ENCODE measurements at places on chromosomes 11 and 22.

DNA sequence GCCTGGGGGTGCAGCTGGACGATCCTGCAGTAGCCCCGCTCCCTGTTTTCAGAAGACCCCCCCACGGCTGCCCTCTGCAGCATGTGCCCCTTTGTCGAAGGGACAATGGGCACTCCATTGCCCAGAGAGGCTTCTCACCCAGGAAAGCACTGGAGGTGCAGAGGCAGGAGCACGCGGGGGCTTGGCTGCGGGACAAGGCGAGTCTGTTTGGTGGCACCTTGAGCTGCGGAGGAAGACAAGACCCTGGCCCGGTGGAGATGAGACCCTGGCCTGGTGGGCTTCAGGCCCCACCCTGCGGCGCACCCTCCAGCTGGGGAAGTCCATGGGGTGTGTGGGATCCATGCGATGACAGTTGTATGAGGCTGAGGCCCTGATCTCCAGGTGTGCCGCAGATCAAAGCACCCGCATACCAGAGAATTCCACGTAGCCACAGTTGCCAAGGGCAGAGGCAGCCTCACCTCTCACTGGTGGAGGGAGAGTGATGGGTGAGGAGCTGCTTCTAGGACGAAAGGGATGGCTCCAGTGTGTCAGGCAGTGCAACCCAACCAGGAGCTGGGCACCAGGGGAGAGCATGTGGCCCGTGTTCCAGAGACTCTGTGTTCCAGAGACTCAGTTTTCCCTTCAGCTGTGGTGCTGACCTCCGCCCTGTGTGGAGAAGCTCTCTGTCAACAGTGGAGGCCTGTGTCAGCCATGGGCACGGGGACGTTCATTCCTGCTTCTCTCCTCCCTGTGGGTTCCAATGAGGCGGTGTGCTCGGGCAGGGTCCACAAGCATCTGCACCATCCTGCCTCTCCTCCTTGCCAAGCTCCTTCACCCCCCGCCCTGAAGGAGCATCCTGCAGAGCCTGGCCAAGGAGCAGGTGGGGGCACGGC, 10.0 kb downstream of the TBX1 start:
- no peak for DNase-seq

DNA sequence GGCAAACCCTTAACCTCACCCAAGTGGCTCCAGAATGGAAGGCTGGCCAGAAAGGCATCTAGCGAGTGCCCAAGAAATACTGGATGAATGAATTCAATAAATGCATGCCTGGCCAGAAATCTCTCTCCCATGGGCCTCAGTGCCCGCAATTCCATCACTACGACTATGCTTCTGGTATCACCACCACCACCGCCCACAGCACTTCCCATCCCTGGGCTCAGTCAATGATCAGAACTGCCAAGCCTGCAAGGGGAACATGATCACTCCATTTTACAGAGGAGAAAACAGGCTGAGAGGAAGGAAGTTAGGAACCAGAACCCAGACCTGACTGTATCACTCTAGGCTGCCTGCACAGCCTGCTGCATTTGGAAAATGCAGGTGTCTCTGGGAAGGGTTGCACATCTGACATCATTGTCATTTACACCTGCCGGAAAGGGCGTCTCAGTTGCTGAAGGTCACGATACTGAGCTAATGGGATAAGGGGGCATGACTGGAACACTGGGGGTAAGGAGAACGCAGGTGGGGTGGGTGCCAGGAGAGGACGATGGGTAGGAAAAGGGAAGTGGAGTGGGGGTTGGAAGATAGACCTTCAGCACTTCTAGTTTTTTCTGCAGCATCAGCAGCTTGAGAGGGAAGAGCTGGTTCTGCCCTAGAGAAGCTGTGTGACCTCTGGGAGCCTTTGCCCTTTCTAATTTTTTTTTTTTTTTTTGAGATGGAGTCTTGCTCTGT, 3.2 kb downstream of the GPR152 start:
- no peak for DNase-seq

DNA sequence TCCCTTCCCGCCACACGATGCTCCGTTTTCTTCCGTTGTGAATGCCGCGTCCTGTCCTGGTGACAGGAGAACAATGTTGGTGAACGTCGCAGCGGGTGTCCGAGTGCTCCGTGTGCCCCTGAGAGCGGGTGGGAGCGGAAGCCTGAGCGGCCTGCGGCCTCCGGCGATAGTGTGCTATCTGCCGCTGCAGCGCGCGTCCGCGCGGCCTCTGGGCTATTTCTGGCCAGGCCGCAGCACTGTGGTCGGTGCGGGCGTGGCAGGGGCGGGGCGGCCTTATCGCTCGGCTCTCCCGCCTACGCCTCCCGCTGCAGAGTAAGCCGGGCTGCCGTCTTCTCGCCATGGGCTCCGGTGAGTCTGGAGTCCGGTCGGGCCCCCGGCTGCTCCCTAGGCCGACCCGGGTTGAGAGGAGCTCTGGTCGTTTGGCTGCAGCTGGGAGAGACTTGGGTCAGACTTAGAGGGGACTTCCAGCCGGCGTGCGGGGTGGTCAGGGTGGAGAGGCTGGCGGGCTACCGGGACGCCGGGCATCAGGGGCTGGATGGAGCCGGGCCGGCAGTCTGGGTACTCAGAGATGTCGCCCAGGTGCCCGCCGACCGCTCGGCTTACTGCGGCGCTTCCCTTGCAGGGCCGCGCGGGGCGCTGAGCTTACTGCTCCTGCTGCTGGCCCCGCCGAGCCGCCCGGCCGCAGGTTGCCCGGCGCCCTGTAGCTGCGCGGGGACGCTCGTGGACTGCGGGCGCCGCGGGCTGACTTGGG, at the start of gene GP1BB:
GP1BB (plus strand) TSS at position 308 of the 751 bp plus-strand sequence; CDS start at position 339, 31 bp downstream.
- DNase-seq: no peak

DNA sequence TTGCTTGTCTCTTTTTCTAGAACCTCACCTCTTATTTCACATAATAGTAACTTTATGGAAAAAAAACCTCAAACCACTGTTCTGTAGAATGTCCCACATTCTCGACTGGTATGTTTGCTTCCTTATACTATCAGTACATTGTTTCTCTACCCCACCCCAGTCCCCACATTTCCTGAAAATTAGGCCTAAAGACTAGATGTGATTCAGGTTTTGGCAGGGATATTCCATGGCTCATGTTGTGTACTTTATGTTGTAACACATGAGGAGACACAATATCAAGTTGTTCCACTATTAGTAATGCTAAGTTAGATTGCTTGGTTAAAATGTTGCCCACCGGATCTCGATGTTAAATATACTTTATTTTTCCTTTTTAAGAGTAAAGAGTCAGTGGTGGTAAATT, 34.7 kb downstream of the DDIAS start:
- DNase-seq: no peak

- DNase-seq: no peak
These were observed 51.3 kb downstream of the KIRREL3 start for GRCh38 chr11:126949066-126949891.

DNA sequence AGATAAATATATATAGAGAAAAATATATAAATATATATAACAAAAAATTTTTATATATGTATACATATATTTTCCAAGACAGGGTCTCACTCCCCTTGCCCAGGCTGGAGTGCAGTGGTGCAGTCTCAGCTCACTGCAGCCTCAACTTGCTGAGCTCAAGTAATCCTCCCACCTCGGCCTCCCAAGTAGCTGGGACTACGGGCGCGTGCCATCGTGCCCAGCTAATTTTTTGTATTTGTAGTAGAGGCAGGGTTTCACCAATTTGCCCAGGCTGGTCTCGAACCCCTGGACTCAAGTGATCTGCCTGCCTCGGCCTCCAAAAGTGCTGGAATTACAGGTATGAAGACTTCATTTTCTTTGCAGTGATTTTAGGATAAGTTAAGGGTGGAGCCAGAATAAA, 38.9 kb upstream of the SEPTIN5 start:
- no peak for DNase-seq

GRCh38 chr11:122633219-122633829, 22.2 kb upstream of the UBASH3B start:
- DNase-seq: no peak

DNA sequence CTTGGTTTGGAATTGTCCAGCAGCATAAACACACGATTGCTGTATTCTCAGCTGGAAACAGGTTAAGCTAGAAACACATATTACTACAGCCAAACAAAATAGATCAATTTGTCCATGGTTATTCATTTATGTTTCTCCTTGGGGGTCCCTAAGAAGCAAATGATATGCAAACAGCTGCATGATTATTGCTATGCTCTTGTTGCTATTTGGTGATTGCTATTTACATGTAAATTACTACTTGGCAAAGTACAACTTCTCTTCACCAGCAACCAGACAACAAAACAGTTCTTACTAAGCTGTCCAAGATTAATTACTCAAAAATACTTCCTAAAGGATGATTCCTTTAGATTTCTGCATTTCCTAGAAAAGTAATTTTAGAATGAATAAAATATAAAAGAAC, 567.9 kb upstream of the ARHGAP42 start:
- no peak for DNase-seq

DNA sequence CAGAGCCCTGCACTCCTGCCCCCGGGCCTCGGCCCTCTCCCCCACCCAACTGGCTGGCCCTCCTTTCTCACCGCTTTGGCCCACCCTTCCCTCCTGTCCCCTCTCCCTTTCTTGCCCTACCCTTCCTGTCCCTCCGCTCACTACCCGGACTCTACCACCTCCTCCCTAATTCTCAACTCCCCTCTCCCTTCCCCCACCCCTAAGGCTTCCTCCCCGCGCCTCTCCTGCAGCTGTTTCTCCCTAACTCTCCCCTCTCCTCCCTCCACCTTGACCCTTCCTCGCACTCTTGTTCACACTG, 421 bp downstream of the SLC15A3 start:
- DNase-seq: no peak

DNA sequence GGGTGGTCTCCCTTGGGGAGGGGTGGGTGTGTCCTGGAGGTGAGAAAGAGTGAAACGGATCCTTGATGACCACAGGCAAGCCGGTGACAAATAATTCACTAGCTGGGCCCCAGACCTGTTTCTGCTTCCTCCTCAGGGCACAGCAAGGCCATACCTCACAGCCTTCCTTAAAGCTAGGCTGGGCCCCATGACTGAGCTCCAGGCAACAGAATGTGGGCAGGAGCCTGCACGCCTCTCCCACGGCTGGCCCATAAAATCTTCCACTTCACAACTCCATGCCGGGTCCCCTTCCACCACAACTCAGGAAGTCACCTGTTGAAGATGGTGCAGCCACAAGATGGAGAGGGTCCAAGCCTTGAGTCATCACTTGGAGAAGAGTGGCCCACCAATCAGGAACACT, 23.9 kb downstream of the SLC22A12 start:
- DNase-seq: no peak

DNA sequence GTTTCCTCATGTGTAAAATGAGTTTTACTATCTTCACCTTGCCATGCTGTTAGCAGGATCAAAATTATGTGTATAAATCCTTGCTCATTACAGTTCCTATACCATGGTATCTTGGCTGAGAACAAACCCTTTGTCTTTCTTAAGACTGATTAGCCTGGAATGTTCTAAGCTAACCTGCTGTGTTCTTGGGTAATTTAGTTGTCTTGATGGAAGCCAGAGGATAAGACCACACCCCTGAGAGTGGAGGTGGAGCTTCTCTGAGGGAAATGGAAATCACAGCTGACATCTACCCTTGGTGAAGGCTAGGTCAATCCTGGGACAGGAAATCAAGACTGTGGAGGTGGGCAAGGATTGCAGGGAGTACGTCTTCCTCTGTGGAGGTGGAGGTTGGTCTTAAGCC, 206.1 kb upstream of the ARHGAP20 start:
- DNase-seq: no peak

DNA sequence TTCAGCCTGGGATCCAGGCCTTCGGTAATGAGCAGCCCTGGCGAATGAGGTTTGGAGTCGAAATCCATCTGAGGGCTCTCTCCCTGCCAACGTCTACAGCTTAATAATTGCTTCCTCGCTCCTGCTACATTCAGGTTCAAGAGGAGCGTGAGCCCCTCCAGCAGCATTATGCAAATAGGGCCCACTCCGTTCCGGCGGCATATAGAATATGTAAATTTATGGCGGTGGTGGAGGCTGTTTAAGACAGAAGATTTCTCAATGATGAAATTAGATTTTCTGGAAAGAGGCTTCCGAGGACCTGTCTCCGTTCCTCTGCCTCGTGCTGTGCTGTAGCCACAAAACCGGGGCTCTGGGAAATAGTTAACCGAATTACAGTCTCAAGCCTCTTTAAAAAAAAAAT, 402.8 kb downstream of the MIAT start:
- no peak for DNase-seq

- DNase-seq: no peak
These were observed 18.0 kb downstream of the H19 start for GRCh38 chr11:1979607-1980006.

GRCh38 chr11:120994091-120994859, 29.6 kb upstream of the TBCEL start:
- DNase-seq: no peak

DNA sequence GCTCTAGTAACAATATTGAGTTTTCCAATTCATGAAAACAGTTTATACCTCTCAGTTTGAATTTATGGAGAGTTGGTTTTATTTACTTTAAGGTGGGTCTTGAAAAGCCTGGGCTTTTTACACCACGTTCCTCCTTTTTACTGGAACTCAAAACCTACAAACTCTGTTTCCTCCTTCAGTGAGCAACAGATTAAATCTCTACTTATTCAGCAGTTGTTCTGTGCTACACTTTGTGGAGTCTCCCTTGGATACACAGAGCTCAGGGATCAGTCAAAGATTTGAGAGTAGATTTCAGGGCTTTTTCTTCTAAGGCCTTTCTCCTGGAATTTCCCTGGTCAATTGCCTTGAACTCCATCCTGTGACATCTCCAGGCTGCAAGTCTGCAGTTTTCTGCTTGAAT, 3.5 kb downstream of the NXPE1 start:
- DNase-seq: no peak

DNA sequence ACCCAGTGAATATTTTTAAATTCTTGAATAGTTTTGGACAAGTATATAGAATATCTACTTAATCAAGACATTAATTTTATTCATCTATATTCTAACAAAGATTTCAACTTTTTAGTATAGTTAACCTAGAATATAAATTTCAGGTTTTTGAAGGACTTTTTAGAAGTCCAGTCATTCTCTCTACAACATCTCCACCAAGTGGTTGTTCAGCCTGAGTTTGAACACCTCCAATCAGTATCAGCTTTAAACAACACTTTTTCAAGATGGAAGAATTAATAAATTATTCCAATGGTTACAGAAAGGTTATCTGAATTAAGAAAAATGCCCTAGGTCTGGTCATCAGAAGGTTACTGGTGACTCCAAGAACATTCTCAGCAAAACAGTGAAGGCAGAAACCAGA, 31.8 kb downstream of the EIF3M start:
- no peak for DNase-seq

DNA sequence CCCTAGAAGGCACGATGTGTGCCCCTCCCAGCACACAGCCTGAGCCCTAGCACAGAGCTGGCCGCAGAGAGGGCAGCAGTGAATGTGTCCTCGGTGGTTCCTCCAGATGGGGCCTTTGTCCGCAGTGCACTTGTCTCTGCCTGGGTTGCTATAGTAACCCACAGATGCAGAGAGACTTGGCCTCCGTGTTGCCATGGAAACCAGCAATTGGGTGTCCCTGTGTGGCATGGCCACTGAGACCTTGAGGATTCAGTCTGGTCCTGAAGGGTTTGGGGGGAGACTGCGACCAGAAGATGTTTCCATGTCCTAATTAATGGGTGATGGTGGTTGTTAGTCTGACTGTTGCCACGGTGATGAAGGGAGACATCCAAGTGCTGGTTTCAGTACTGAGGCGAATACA, 42.6 kb upstream of the TUB start:
- no peak for DNase-seq

All from esophagus squamous epithelium (tissue), 5 donors.